ENCODE measurements at places on chromosomes 3 and 15. TPM values are rescaled to one million over a fixed set of nuclear protein-coding genes. Genes with fewer than 3 reads are reported as not detected.

The PLSCR4 gene
- total RNA-seq: not detected

The GOLGA8J gene
- not detected for total RNA-seq

The RSL24D1 gene
- 77.4 TPM for total RNA-seq

The CYP11A1 gene
- total RNA-seq: not detected

The CPEB1 gene
- 15.2 TPM for total RNA-seq

- peaks cover 13% of the 10 kb centered on the region for H3K27me3 ChIP-seq
- no peak for DNase-seq
- peaks cover 17% of the 10 kb centered on the region for H3K36me3 ChIP-seq
- peak overlapping the region; percentile 84 for H3K27ac ChIP-seq
- peak overlapping the region; percentile 43 for H3K4me3 ChIP-seq
Observed at GRCh38 chr15:32099956-32100684, 69.8 kb downstream of the CHRNA7 start.

DNA sequence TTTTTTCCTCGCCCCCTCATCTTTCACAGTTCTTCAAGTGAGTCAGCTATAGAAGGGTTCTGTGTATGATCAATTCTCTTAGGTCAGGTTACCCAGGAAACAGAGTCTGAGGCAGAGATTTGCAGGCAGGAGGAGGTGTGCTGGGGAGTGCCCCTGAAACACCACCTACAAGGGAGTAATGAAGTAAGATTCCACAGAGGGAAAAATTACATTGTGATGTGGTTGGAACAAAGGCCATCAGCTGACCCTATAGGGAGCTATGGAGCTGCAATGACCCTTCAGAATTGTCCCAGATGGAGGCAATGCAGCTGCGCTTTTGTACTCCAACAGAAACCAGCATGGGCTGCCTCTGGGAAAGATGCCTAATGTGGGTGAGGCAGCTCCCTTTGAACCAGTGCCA is 142.2 kb upstream of the CNTN3 start:
- no peaks in the 10 kb centered on the region for H3K27me3 ChIP-seq
- no peaks in the 10 kb centered on the region for H3K36me3 ChIP-seq
- no peaks in the 10 kb centered on the region for H3K4me1 ChIP-seq
- no peak for DNase-seq

GRCh38 chr3:140723576-140723975 is 45.7 kb downstream of the TRIM42 start:
- H3K4me1 ChIP-seq: peaks cover 16% of the 10 kb centered on the region
- H3K4me3 ChIP-seq: no peak overlapping the region
- H3K27me3 ChIP-seq: no peaks in the 10 kb centered on the region
- DNase-seq: no peak
- H3K27ac ChIP-seq: no peak overlapping the region
- H3K36me3 ChIP-seq: no peaks in the 10 kb centered on the region

DNA sequence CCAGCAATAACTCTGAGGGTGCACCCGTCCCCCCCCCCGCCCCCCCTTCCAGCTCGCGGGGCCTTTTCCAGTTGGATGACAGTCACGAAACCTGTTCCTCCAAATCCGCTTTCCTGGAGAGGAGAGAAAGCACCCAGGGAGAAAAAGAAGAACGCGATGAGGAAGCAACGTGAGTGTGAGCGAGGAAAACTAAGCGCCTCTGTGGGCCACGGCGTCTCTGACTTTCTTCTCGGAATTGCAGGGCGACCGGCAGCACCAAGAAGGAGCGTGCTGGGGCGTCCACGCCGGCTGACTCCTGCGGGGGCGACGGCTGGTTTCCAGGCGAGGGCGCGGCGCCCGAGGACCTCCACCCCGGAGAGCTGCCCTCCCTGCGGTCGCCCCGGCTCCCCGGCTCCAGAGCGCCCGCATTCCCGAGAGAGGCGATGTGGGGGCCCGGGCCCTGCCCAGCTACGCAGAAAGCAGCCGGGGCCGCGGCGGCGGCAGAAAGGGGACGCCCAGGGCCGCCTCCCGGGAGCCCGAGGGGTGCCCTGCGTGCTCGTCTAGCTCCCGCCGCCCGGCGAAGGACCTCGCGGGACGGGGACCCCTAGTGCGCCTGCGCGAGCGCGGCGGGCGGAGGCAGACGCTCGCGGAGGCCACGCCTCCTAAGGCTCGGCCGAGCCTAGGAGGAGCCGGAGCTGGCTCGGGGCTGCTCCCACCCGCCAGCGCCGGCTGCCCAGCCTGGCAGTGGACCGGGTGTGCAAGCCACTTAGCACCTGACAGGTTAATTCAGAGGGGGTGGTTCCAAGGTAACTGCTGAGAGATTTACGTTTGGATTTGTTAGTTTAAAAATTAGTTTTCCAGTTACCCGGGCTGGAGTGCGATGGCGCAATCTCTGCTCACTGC is 15.3 kb upstream of the ADIPOQ start:
- H3K4me3 ChIP-seq: peak overlapping the region; percentile 88
- H3K27ac ChIP-seq: no peak overlapping the region
- peaks cover 18% of the 10 kb centered on the region for H3K4me1 ChIP-seq
- peaks cover 7% of the 10 kb centered on the region for H3K27me3 ChIP-seq

- H3K4me1 ChIP-seq: no peaks in the 10 kb centered on the region
- no peak for DNase-seq
- H3K27ac ChIP-seq: no peak overlapping the region
- no peak overlapping the region for H3K4me3 ChIP-seq
Observed at GRCh38 chr3:88807491-88808105, 299.8 kb upstream of the EPHA3 start.

- DNase-seq: no peak
- H3K27me3 ChIP-seq: peaks cover 2% of the 10 kb centered on the region
- H3K4me1 ChIP-seq: peaks cover 8% of the 10 kb centered on the region
- no peak overlapping the region for H3K27ac ChIP-seq
- no peak overlapping the region for H3K4me3 ChIP-seq
Observed at GRCh38 chr3:45021524-45022297, 4.4 kb upstream of the CLEC3B start.

- no peak for DNase-seq
- no peaks in the 10 kb centered on the region for H3K4me1 ChIP-seq
- no peak overlapping the region for H3K4me3 ChIP-seq
- H3K27me3 ChIP-seq: no peaks in the 10 kb centered on the region
- H3K36me3 ChIP-seq: no peaks in the 10 kb centered on the region
- H3K27ac ChIP-seq: no peak overlapping the region
Observed at GRCh38 chr15:38470816-38471215, 16.9 kb downstream of the FAM98B start.

GRCh38 chr3:182716114-182716688 is 77.1 kb upstream of the ATP11B start:
- DNase-seq: no peak
- no peaks in the 10 kb centered on the region for H3K36me3 ChIP-seq
- no peak overlapping the region for H3K27ac ChIP-seq
- no peaks in the 10 kb centered on the region for H3K4me1 ChIP-seq

- no peak overlapping the region for H3K27ac ChIP-seq
- no peak for DNase-seq
- H3K27me3 ChIP-seq: no peaks in the 10 kb centered on the region
- H3K4me1 ChIP-seq: no peaks in the 10 kb centered on the region
Observed at GRCh38 chr3:36635731-36636130, 128.6 kb downstream of the DCLK3 start.

DNA sequence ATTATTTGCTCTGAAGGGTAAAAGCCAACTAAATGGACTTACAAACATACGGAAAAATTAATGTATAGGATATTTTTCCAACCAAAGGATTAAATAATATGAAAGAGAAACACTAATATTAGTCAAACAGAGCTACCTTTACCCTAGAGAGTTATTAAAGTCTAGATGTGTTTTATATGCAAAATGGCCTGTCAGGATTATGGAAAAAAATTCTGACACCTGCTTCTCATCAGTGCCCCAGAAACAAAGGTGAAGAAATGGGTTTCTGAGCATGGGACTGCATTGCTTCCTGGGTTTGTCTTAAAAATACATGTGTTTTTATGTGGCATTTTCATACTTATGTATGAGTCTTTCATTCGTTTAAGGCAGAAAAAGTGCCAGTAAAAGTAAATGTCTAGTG is 148.3 kb downstream of the ROBO2 start:
- DNase-seq: no peak
- H3K27me3 ChIP-seq: no peaks in the 10 kb centered on the region
- H3K36me3 ChIP-seq: no peaks in the 10 kb centered on the region
- peaks cover 24% of the 10 kb centered on the region for H3K4me1 ChIP-seq

DNA sequence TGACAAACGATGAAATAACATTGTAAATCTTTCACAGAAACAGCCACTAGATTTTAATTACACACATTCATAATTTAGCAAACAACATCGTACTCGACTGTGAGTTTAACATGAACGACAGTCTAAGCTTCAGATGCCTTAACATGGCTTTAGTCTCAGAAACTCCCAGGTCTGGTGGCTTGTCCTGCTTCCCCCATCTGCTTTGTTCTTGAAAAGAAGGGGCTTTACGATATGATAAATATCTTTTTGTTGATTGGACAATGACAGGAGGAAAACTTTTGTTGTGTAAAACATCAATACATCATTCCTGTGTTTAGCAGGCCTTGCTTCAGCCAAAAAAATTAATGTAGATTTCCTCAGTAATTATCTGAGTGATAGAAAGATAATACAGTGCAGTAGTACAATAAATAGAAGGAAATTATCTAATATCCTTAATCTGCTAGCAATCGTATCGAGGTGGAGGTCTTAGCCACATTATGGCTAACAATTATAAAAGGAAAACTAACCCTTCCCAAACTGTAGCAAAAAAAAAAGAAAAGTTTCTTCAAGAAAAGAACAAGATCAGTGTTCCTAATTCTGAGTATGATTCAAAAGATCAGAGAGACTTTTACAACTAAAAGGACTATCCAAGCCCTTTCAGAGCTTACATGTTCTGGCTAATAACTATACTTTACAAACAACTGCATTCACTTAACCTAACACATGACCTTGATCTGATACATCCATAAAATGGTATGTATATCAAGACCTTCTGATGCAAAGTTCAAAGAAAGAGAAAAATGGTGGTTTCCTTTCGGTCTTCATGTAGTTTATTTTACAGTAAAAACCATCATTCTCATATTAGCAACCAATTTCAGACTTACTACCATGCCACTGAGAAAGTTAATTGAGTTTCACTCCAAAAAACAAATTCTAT is 535.7 kb downstream of the FOXP1 start:
- no peaks in the 10 kb centered on the region for H3K36me3 ChIP-seq
- peaks cover 60% of the 10 kb centered on the region for H3K4me1 ChIP-seq
- DNase-seq: no peak
- no peaks in the 10 kb centered on the region for H3K27me3 ChIP-seq
- H3K4me3 ChIP-seq: peak overlapping the region; percentile 45

DNA sequence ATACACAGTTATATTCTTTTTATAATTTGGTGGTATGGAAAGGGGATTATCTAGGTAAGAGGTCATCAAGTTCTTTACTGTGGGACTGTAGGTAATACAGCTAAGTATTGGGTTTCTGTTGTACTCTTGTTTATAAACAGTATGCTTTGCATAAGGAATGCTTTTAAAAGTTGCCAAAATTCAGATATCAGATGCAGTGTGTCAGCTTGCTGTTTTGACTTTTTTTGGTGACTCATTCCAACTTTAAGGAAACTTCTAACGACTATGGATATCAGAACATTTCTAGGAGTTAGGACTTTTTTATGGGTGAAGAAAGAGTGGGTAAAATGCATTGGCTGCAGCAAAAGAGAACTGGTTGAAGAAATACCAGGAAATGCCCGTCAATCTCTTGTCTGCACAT is 2.8 kb downstream of the SCAANT1 start:
- peaks cover 11% of the 10 kb centered on the region for H3K27me3 ChIP-seq
- DNase-seq: no peak
- H3K4me3 ChIP-seq: no peak overlapping the region
- H3K36me3 ChIP-seq: no peaks in the 10 kb centered on the region
- H3K4me1 ChIP-seq: peaks cover 3% of the 10 kb centered on the region

DNA sequence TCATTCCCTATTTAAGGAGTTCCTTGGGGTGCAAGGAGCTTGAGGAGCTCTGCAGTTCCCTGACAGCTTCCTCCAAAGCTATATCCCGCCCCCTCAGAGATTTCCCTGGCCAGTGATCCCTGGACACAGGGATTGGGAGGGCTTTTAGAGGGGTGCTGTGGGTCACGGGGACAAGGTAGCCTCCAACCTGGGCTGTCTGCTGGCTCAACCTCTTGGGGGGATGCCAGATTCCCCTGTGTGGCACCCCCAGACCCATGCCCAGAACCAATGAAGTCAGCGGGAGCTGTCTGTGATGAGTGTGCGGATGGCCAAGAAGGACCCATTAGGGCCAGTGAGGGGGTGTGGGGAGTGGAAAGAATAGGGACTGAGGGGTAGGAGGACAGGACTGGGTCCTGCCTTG is 21.0 kb upstream of the ATP2B2 start:
- DNase-seq: no peak
- H3K27me3 ChIP-seq: peaks cover 3% of the 10 kb centered on the region
- H3K4me3 ChIP-seq: no peak overlapping the region
- H3K36me3 ChIP-seq: no peaks in the 10 kb centered on the region
- H3K27ac ChIP-seq: no peak overlapping the region

DNA sequence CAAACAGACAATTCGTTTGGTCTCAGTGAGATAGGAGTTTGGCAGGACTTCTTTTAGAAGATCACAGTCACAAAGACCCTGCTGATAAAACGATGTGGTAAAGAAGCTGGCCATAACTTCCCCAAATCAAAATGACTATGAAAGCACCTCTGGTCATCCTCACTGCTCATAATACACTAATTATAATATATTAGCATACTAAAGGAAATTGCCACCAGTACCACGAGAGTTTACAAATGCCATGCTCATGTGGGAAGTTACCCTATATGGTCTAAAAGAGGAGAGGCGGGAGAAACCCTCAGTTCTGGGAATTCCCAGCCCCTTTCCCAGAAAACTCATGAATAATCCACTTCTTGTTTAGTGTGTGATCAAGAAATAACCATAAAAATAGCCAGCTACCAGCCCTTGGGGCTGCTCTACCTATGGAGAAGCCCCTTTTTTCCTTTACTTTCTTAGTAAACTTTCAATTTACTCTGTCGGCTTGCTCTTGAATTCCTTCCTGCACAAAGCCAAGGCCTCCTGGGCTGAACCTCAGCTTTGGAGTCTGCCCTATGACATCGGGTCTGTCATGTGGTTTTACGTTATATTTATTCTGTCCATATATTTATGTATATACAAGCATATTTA is 115.8 kb upstream of the IGSF10 start:
- H3K4me1 ChIP-seq: no peaks in the 10 kb centered on the region
- no peak overlapping the region for H3K27ac ChIP-seq
- H3K4me3 ChIP-seq: no peak overlapping the region
- no peaks in the 10 kb centered on the region for H3K27me3 ChIP-seq

GRCh38 chr3:167854846-167855245 is 119.3 kb downstream of the SERPINI1 start:
- no peak overlapping the region for H3K27ac ChIP-seq
- H3K27me3 ChIP-seq: no peaks in the 10 kb centered on the region

All from glutamatergic neuron (in vitro differentiated cells).